ENCODE measurements at places on chromosomes 13 and 19. TPM values are rescaled to one million over a fixed set of nuclear protein-coding genes. Genes with fewer than 3 reads are reported as not detected.

DNA sequence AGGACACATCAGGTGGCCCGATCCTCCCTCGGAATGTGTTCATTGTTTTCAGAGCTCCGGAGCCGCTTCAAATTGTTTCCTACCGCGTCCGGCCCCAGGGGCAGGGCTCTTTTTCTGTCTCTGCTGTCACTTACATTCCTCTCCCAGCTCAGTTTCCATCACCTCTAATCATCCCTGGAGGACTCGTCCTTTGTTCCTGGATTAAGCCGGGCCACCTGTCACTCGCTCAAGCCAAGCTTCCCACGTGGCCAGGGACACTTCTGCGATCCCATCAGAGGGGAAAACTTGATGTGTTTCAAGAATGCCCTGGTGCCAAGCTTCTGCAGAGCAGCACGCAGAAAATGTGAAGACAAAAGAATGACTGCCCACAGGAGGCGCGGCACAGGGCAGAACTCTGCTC is 13.5 kb downstream of the IL17D start:
- no peak for DNase-seq

- DNase-seq: peak; percentile 35
Measured at GRCh38 chr19:33700408-33701013, 78.8 kb downstream of the CHST8 start.

- DNase-seq: no peak
Measured at GRCh38 chr19:17441241-17442021, 7.0 kb downstream of the TMEM221 start.

DNA sequence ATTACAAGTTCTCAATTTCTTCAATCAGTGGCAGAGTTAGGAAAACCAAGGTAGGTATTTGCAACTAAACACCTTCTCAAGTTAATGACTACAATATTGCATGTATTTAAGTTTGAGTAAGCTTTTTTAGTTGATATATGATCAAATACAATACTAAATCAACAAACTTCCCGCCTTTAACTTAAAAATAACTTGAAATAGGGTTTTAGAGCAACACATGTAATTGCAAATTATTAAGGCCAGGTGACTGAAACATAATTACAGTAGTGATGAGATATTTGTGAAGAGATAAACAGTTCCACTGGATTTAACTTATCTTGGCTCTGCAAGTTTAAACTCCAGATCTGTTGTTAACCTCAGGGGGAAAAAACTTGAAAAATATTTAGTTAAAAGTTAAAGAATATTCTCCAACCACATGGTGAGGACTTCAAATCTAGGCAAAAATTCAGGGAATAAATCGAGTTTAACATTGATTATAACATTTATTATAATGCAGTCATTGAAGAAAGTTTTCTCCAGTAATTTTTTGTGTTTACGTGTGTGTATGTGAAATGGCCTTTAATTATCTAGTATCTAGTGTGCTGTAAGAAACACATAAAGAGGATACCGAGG is 3.6 kb downstream of the DACH1 start:
- no peak for DNase-seq

The SCAF1 gene
- total RNA-seq: 29.2 TPM

DNA sequence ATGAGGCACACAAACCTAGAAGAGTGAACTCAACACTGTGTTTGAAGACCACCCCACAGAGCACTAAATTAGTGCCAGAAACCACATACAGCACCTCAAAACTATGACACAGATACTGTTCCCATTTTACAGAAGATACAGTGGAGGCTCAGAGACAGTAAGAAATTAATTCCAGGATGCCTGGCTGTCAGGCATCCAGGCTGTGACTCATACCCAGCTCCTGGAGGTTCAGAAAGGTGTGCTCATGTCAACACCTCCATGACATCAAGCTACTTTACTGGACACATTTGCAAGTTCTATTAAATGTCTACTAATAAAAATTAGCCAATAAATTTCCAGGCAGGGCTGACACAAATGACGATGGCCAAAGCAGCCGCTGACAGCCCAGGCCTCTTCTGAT is 176.3 kb downstream of the ABCC4 start:
- DNase-seq: no peak

DNA sequence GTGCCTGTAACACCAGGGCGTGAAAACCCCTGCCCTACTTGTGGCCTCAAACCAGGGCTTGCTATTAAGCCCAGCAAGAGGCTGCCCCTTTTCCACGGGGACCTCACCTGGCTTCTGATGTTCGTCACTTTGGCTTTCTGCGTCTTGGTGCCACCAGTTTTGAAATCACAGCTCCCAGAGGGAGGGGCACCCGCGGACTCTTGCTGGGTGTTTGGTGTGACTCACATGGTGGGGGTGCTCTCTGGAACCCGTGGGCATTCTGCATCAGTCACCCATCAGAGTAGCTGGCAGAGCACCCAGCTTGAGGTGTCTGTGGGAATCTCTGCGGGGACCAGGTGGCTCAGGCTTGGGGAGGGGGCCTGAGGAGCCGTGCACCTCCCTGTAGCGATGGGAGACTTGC is 19.2 kb downstream of the SIPA1L3 start:
- DNase-seq: no peak

The CGB8 gene
- not detected for total RNA-seq

DNA sequence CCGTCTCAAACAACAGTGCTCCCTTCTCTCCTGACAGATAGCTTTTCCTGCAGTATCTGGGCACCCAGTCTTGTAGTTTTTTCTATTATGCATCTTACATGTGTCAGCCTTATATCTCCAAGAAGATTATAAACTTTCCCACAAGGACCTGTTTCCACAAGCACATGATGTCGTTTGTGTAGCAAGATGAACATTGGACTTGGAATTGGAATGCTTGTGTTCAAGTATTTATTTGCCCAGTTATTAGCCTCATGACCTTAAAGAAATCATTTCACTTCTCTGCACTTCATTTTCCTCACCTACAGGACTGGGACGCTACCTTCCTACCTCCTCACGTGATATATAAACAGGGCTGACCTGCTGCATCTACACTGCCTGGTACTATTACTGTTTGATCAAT is 21.5 kb downstream of the SHISA2 start:
- no peak for DNase-seq

- no peak for DNase-seq
Measured at GRCh38 chr13:42715909-42716308, 65.5 kb upstream of the FAM216B start.

DNA sequence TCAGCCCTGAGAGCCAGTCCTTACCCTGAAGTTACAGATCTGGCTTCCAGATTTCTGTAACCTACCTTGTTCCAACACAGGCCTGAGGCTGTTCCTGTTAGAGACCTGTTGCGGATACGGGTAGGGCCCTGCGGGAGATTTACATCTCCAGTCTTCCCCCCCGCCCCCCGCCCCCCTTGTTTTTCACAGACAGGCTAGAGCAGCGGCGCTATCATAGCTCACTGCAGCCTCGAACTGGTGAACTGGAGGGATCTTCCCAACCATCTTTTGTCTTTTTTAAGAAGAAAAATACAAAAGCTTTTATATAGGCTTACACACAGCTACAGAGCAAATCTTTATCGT is 10.6 kb upstream of the CEACAM21 start:
- no peak for DNase-seq

DNA sequence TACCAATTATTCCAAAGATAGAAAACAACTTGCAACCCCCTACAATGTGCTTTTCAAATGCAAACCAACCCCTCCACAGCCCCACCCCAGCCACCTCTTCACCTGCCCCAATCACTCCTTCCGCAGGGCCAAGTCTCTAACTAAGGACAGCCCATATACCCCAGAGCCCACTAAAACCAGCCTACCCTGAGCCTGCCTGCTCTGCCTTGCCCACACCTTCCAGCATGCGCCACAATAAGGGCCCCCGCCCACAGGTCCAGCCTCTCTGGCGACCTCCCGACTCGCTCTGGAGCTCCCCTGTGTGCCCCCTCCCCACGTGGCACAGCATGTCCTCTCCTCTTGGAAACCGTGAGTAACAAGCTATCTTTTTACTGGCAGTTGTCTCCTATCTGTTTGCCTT is 42.8 kb upstream of the MEDAG start:
- DNase-seq: no peak

DNA sequence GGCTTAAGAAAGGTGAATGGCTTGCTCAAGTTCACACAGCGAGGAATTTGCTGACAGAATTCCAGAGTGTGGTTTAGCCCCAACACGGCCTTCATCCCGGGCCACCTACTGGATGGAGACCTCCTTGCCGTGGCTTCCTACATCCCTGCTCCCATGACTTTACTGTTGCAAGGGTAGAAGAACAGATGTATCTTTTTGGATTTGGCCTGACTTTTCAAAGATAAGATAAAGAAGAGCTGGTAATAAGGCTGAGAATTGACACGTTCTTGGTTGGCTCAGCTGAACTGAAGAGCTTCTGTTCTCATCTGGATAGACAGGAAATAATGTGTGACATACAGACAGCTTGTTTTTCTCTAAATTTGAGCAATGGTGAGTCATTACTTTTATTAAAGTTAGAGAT is 113.1 kb downstream of the KLF5 start:
- DNase-seq: no peak

GRCh38 chr19:46787040-46787330 is 1.4 kb downstream of the SLC1A5 start:
- no peak for DNase-seq

DNA sequence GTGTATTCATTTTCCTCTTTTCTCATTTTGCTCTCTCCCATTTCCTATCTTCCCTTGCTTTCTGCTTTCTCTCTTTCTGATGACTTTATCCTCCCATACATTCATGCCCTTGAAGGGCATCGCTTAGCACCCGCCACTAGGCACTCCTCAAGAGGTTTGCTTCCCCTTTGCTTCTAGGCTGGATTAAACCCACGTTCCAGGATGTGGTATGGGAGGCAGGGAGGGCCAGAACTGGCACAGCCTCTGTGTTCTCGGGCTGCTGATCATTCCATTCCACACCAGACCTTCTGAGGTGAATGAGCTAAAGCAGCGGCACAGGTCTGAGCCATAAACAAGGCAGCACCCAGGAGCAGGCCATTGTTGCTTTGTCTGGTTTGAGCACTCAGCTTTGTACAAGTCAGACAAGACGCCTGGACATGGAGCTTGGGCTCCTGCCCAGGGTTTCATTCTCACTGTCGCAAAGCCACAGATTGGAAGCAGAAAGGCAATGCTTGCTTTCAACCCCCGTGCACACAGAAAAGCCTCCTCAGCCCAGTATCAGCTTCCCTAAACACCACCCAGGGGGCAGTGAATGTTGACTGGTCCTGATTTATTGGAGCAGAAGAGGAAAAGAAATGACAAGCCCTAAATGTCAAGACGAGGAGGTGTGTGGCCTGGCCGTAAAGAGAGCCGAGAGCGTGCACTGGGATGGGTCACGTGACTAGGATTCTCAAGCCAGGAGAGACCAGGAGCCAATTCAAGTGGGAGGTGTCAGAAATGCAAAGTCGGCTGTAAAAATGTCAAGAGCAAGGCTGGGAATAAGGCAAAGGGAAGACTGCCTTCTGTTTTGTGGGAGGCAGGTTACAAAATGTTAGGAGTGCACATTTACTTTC is 218.0 kb upstream of the SERP2 start:
- no peak for DNase-seq

The HDGFL2 gene
- total RNA-seq: 27.4 TPM

Measured in suprapubic skin (tissue), 4 donors.